Omental fat pad (tissue), 4 donors: ENCODE measurements at places on chromosomes 12 and 14. TPM values are rescaled to one million over a fixed set of nuclear protein-coding genes. Genes with fewer than 3 reads are reported as not detected.

NYNRIN gene
- 13.7 TPM for total RNA-seq

GPR84 gene
- total RNA-seq, result 1.0 TPM

C12orf54 gene
- not detected for total RNA-seq

OTX2 gene
- not detected for total RNA-seq

SLC39A2 gene
- total RNA-seq, result not detected

SLC17A8 gene
- total RNA-seq, result not detected

TRPV4 gene
- 1.2 TPM for total RNA-seq

SRGAP1 gene
- 14.4 TPM for total RNA-seq

- DNase-seq, result no peak
Measured at GRCh38 chr12:77166696-77167095, 101.3 kb upstream of the E2F7 start.

DNA sequence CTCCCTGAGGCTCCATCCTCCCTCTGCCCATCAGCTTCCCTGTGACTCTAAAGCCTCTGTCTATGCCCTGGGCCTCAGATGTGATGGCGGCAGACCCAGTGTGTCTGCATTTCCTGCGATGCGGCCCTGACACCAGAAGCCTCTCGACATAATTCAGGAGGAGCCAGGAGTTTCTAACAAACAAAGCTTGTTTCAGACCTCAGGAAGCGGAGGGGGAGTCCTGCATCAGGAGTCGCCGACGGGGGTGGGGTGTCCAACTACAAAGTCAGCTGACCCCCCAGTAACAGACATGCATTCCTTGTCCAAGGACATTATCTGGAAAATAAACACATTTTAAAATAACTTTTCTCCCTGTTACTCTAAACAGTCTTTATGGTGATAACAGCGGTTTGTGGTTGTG lies 167.5 kb downstream of the DPF3 start:
- DNase-seq, result no peak

DNA sequence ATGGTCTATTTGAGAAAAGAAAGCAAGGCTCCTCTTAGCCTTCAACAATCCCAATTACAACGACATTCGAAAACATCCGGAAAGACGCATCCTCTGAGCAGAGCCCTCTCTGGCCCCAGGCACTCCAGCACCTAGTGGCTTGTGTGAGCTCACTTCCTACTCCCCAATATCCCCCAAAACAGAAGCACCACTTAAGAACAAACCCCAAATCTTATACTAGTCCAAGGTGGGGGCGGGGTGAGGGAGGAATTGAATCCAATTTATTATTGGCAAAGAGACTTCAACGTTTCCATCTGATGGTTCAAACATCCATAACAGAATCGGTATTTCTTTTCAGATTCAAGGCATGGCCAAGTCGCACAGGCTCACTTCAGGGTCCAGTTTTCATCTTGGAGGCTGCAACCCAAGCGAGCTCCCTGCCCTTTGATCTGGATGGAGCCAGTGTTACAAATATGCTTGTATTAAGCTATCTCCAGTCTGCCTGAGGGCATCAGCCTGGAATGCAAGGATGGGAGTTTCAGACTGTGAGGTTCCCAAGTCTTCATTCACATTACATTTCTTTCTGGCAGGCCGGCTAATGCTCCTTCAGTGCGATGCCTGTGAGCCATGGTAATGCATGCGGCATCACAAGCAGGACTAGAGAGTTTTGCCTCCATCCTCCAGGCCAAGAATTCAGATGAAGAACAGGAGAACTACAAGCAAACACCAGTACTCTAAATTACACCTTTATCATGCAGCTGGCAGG lies 132.5 kb upstream of the FOXN3 start:
- DNase-seq, result no peak

DNA sequence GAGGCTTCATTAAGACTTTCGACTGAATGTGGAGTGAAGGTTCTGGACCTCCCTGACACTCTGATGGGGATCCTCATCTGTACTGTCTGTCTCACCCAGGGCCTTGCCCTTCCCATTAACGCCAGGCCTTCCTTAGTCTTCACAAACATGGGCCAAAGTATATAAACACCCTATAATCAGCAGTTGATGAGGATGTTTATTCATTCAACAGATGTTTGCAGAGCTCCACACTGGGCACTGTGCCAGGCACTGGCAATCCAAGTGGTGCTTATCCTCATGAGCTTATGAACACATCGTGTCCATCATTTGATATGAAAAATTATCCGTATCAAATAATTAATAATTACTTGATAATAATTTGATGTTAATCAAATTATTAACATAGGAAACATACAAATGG lies 454.4 kb downstream of the FUT8 start:
- DNase-seq, result no peak

DNA sequence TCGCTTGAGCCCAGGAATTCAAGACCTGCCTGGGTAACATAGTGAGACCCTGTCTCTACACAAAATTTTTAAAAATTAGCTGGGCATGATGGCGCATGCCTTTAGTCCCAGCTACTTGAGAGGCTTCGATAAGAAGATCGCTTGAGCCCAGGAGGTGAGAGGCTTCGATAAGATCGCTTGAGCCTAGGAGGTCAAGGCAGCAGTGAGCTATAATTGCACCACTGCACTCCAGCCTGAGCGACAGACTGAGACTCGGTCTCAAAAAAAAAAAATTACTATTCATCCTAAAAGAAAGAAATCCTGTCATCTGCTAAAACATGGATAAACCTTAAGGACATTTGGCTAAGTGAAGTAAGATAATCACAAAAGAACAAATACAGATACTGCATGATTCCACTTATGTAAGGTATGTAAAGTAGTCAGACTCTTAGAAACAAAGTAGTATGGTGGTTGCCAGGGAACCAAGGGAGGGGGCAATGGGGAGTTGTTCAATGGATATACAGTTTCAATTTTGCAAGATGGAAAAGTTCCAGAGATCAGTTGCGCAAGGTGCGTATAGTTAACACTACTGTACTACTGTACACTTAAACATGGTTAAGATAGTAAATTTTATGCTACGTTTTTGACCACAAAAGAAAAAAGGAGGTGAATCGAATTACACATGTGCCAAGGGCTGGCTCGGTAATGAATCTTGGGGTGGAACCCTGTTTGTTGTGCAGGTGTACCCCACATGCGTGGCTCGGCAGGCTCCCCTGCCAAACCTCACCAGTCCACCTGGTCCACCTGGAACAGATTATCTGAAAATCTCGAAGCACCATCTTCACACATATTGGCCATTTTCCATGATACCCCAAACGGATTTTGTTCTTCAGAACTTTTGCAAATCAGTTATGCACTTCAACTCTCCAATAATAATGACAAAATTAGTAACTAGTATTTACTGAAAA lies 18.3 kb upstream of the ATP2A2 start:
- no peak for DNase-seq

GRCh38 chr12:75419841-75420240 lies 29.0 kb downstream of the GLIPR1L2 start:
- DNase-seq, result no peak

DNA sequence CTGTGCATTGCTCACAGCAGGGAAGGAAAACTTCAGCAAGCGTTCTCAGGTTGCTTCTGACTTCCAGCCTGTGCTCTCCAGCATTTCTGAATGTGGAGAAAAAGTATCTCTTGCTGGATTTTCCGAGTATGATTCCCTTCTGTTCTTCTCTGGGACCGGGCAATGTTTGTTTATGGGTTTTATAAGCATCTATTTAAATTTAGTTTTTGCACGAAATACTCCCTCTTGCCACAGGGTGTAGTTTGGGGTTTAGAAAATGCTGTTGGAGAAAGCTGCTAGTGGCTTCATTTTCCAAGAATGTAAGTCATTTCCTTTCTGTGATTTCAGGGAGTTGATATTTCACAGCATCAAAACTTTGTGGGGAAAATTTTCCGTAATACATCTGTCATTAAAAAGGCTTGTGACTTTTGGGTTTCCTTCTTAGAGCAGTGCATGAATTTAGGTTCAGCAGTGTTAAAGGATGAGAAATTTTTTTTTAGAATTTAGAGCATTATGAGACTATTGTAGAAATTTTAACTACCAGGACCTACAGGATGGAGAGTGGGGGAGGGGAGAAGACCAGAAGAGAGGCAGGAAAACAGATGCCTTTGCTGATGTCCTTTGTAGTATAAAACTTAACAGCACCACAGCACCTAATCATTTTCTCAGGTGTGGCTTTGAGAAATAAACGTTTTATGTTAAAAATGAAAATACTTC lies 1.5 kb downstream of the FRMD6 start:
- DNase-seq, result no peak

GRCh38 chr12:59657266-59657665 lies 61.4 kb downstream of the SLC16A7 start:
- no peak for DNase-seq

DNA sequence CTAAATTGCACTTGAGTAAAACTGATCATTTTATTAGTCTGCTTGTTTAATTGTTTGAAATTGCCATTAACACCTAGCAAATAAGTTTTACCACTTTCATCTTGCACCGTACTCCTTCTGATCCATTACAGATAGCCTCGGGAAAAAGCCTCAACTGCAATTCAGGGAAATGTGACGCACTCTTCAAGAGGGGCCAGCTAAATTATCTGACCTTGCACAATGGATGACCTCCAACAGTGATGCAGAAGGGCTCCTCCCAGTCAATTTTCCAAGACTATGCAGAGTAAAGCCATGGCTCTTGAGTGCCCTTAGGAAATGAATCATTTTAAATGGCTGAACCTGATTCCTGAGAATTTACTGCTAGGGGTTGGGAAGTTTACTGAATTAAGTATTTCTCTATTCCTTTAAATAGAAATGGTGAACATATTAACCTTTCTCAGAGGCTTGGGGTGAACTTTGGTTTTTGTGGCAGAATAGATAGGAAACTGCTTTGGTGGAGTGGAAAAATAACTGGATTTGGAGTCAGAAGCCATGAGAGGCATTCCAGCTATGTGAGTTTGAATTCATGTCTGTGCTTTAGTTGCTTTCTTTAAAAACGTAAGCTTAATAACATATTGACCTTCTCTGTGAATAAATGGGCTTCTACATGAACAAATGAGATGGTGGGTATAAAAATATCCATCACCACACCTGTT lies 64.8 kb upstream of the OVCH1 start:
- no peak for DNase-seq

- no peak for DNase-seq
Measured at GRCh38 chr12:66048835-66049537, 81.6 kb downstream of the LLPH start.

GRCh38 chr14:98200601-98201000 lies 1071.4 kb downstream of the BCL11B start:
- no peak for DNase-seq

DNA sequence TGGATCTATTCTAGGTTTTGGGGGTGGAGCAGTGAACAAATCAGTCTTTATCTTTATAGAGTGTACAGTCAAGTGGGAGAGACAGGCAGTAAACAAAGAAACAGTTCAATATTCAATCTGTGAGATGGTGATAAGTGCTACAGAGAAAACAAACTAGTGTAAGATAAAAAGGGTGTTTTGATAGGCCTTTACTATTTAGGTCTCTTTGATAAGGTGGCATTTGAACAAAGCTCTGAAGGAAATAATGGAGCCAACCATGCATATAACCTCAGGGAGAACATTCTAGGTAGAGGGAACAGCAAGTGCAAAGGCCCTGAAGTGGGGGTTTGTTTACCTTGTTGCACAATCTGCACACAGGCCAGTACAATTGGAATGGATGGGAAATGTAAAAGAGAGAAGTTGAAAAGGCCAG lies 47.3 kb downstream of the PTPN11 start:
- DNase-seq, result no peak

- no peak for DNase-seq
Measured at GRCh38 chr12:464484-465267, 4.9 kb downstream of the B4GALNT3 start.

DNA sequence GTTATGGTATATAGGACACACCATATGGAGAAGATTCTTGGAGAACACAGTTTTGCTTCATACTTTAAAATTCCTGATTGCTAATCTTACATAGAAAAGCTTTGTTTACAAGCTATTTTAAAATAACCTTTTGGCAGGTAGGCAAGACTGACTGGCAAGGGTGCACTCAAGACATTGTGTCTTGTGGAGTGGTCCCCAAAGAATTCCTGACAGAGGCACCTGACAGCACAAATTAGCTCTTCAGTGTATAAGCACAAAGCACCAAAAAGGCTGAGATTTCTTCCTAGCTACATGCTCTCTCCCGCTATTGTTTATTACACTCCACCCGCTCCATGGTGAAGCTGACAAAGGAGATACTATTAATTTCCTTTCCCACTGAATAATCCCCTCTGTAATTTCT lies 139.4 kb downstream of the MON2 start:
- DNase-seq, result no peak

DNA sequence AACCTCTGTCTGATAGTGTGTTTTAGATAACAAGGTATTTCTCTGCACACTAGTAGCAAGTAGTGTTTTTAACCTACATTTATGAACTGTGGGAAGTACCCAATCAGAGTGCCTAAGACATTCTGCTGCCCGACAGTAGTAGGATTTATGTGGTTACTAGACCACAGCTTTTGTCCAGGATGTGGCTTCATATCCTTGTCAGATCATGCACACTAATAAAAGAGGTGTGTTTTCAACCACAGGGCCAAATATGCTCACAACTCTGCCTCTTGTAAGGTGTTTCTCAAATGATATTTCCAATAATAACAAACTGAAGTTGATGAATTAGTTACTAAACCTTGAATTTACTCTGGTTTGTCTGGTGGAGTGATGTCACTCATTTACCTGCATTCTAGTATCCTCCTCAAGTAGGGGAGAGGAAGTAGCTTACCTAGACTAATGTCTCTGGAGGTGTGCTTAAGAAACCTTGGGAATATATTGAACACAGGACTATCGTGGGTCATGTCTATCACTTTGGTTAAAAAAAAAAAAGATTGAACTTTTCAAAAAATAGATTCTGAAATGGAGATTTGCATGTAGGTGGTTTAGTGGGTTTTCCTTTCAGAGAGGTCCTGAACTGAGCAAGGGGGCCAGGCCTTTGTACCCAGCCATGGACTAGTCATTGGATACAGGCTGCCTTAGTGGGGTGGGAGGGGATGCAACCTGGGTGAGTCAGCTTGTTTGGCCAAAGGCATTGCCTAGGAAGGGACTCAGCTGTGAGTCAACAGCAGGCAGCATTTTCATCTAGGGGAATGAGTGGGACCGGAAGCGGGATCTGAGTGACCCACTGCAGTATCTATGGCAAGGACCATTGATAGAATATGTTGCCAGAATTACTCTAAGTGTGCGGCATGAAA lies 14.1 kb downstream of the FBXW8 start:
- no peak for DNase-seq

GRCh38 chr12:108842361-108842760 lies 15.0 kb downstream of the SSH1 start:
- no peak for DNase-seq
